ENCODE measurements at places on chromosomes 3 and 15. TPM values are rescaled to one million over a fixed set of nuclear protein-coding genes. Genes with fewer than 3 reads are reported as not detected.

- H3K36me3 ChIP-seq: no peaks in the 10 kb centered on the region
- no peak overlapping the region for H3K4me3 ChIP-seq
- no peaks in the 10 kb centered on the region for H3K27me3 ChIP-seq
- H3K4me1 ChIP-seq: peaks cover 30% of the 10 kb centered on the region
- no peak for DNase-seq
- no peak overlapping the region for H3K27ac ChIP-seq
Measured at GRCh38 chr15:64604319-64604718, 143.9 kb downstream of the ZNF609 start.

- no peaks in the 10 kb centered on the region for H3K4me1 ChIP-seq
- no peak overlapping the region for H3K4me3 ChIP-seq
- H3K27me3 ChIP-seq: peaks cover 14% of the 10 kb centered on the region
Measured at GRCh38 chr3:17088602-17089313, 204.0 kb downstream of the PLCL2 start.

DNA sequence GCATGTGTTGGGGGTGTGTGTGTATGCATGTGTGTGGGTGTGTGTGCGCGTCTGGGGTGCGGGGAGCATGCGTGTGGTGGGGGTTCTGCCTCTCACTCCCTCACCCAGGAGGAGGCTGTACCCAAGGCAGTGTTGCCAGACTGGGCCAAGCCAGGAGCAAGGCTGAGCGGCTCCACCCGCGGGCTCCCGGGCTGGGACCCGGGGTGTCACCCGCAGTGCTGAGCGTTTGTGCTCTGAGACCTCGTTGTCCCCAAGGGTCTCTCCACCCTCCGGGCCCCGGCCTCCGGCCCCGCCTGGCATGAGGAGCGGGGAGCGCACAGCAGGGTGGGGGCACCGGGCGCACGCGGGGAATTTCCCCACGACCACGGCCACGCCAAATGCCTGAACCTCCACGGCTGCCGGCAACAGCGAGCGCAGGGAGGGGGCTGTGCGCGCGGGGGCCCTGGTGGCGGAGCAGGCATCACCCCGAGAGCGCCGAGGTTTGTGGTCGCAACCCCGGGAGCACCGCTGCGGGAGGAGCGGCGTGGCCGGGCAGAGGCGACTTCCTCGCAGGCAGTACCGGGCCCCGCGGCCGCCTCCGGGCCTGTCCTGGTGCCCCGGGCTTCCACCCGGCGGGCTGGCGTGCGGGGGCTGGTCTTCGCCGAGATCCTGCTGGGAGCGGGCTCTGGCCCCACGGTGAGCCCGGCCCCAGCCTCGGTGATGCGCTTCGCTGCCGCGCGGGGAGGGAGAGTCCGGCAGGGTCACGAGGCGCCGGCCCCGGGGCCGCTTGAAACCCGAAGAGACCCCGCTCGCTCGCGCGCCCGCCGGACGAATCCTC, 7.4 kb upstream of the OCA2 start:
- no peak overlapping the region for H3K27ac ChIP-seq
- H3K4me3 ChIP-seq: peak overlapping the region; percentile 30
- DNase-seq: no peak
- H3K36me3 ChIP-seq: peaks cover 2% of the 10 kb centered on the region
- peaks cover 8% of the 10 kb centered on the region for H3K27me3 ChIP-seq

DNA sequence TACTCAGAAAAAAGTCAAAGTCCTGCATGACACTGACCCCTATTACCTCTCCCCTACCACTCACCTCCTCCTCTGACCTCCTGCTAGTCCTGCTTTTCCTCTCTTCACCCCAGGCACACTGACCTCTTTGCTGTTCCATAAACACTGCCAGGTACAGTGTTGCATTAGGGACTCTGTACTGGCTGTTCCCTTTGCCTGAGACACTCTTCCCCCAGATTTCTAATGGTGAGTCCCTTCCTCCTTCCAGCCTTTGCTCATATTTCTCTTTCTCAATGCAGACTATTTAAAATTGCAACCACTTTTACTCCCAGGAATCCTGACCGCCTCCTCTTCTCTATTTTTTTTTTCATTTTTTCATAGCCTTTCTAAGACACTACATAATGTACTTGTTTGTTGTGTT, 36.3 kb upstream of the UBE2E2 start:
- H3K27me3 ChIP-seq: no peaks in the 10 kb centered on the region
- H3K4me1 ChIP-seq: no peaks in the 10 kb centered on the region
- H3K36me3 ChIP-seq: no peaks in the 10 kb centered on the region
- DNase-seq: no peak
- H3K27ac ChIP-seq: no peak overlapping the region

- no peaks in the 10 kb centered on the region for H3K4me1 ChIP-seq
- no peaks in the 10 kb centered on the region for H3K27me3 ChIP-seq
- no peak overlapping the region for H3K4me3 ChIP-seq
Measured at GRCh38 chr3:146390006-146390772, 79.2 kb downstream of the PLSCR2 start.

- no peaks in the 10 kb centered on the region for H3K36me3 ChIP-seq
- peaks cover 12% of the 10 kb centered on the region for H3K4me1 ChIP-seq
- no peak overlapping the region for H3K4me3 ChIP-seq
Measured at GRCh38 chr15:48721061-48721810, 75.7 kb upstream of the FBN1 start.

DNA sequence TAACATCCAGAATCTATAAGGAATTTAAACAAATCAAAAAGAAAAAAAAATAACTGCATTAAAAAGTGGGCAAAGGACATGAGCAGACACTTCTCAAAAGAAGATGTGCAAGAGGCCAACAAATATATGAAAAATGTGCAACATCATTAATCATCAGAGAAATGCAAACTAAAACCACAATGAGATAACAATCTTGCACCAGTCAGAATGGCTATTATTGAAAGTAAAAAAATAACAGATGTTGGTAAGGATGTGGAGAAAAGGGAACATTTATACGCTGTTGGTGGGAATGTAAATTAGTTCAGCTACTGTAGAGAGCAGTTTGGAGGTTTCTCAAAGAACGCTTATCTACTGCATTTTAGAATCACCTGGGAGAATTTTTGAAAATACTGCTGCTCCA, 186.1 kb downstream of the OTOL1 start:
- H3K27me3 ChIP-seq: no peaks in the 10 kb centered on the region
- no peak for DNase-seq
- H3K4me1 ChIP-seq: no peaks in the 10 kb centered on the region

DNA sequence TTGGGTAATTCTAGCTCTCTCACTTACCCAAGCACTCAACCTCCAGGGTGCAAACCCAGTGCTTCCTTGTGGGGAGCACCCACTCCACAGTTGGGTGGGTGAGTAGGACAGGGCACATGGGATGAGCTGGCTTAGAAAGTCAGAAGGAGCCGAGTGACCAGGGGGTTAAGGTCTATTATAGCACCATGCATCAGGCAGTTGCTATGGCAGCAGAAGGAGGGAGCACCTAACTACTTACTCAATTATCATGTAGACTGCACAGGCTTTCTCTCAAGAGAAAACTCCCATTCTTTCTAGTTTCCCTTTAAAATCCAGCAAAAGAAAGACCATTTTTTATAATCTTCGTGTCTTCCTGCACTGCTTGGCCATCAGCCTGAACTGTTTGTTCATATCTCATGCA, 163.0 kb downstream of the OCA2 start:
- DNase-seq: no peak
- no peak overlapping the region for H3K4me3 ChIP-seq
- no peaks in the 10 kb centered on the region for H3K36me3 ChIP-seq
- H3K27me3 ChIP-seq: no peaks in the 10 kb centered on the region

DNA sequence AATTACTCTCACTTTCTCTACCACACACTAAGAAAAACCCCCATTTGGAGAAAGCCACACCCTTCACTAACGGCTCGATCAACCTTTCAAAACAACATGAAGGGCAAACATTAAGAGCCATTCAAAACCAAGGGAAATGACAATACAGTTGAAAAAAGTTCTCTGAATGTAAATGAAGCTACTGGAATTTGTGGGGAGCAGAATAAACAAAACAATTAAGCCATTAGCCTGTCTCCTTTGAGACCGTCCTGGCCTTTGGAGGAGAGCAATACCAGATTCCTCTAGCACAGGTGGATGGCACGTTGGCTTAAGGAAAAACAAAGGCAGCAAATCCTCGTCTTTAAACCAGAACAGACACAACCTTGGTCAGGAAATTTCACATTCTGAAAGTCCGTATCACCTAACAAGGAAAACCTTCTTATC, 18.7 kb downstream of the MYO1E start:
- H3K4me3 ChIP-seq: no peak overlapping the region
- H3K4me1 ChIP-seq: no peaks in the 10 kb centered on the region
- H3K36me3 ChIP-seq: peaks cover 2% of the 10 kb centered on the region
- H3K27ac ChIP-seq: no peak overlapping the region

GRCh38 chr15:67067930-67068551, 2.6 kb downstream of the SMAD3 start:
- H3K27ac ChIP-seq: peak overlapping the region; percentile 35
- peaks cover 6% of the 10 kb centered on the region for H3K36me3 ChIP-seq

DNA sequence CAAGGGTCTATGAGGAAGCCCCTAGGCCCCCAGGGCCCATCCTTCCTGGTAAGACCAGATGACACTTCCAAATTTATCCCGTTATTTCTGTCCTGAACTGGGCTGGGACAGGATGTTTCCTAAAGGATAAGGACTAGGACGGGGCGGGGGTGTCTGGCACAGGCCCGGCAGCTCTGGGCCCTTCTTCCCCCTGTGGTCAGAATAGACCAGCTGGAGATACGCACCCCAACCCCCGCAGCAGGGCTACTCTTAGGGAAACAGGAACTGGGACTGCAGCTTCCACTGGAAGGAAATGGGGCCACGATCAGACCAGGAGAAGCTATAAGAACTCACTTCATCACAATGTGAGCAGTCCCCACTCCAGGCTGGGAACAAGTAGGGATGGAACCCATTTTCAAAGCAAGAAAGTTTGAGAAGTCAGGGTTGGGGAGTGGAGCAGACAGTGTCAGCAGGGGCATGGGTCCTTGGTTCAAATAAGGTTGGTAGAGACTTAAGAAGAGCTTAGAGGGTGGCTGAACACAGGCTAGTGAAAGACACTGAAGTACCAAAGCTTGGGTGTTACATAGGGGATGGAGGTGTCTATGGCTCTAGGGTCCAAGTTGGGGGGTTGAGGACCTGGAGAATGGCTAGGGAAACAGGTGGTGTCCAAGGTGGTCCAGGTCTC, 1.1 kb downstream of the NCKIPSD start:
- no peak overlapping the region for H3K27ac ChIP-seq
- peaks cover 26% of the 10 kb centered on the region for H3K4me1 ChIP-seq
- DNase-seq: no peak
- peaks cover 62% of the 10 kb centered on the region for H3K36me3 ChIP-seq
- no peaks in the 10 kb centered on the region for H3K27me3 ChIP-seq
- peak overlapping the region; percentile 97 for H3K4me3 ChIP-seq

- no peaks in the 10 kb centered on the region for H3K4me1 ChIP-seq
- DNase-seq: no peak
Measured at GRCh38 chr3:60330107-60330506, 921.1 kb downstream of the FHIT start.

GRCh38 chr3:133989936-133990702, 39.6 kb downstream of the SLCO2A1 start:
- no peak overlapping the region for H3K4me3 ChIP-seq
- no peak overlapping the region for H3K27ac ChIP-seq
- no peaks in the 10 kb centered on the region for H3K36me3 ChIP-seq

DNA sequence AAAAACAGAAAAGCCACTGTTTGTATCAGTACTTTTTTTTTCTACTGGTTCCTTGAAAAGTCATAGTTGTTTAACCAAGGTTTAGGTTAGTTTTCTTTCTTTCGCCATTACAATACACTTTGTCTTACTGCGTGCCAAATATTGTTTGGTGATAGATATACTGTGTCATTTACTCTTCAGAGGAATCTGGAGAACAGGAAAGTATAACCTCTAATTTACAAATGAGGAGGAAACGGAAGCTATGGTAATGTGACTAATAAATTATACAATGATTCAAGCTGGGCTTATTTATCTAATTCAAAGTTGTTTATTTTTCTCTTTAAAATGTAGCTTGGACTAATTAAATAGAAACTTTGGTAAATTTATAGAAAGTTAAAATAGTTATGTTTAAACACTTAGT, 96.2 kb upstream of the ROBO2 start:
- no peak overlapping the region for H3K4me3 ChIP-seq
- no peak overlapping the region for H3K27ac ChIP-seq
- DNase-seq: no peak

DNA sequence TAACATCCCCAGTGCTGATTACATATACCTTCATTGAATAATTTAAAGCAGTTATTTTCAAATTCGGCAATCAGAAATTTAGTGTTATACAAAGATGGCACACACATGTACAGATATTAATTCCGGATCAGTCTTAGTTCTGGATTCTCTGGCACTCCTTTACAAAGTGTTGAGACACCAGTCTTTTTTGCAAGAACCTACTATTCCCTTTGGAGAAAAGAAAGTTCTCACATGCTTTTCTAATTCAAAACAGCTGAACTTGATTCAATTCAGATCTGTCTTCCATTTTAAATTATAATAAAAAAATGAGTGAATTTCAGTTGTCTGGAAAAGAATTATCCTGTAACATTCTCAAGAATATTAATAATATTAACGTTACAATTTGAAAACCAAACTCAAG, 20.4 kb downstream of the CCDC191 start:
- H3K36me3 ChIP-seq: no peaks in the 10 kb centered on the region
- H3K4me1 ChIP-seq: no peaks in the 10 kb centered on the region
- H3K27ac ChIP-seq: no peak overlapping the region
- no peaks in the 10 kb centered on the region for H3K27me3 ChIP-seq
- no peak overlapping the region for H3K4me3 ChIP-seq

DNA sequence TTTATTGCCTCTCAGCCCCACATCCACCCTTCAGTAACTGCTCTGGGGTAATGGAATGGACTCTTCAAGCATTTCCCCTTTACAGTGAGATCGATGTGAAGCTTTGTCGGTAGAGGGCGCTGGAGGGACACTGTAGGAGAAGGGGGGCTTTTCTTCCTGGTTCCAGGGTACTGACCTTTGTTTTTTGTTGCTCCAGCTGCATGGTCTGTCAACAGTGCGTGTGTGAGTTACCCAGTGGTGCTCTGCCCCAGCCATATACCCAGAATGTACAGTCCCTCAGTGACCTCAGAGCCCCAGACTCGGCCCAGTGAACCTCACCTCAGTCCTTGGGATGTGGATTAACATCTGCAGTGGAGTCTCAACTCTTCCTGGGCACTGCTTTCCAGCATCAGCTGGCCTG, 180.3 kb upstream of the TSC22D2 start:
- H3K27ac ChIP-seq: no peak overlapping the region
- H3K4me1 ChIP-seq: no peaks in the 10 kb centered on the region
- H3K36me3 ChIP-seq: no peaks in the 10 kb centered on the region
- peaks cover 14% of the 10 kb centered on the region for H3K27me3 ChIP-seq
- peak; percentile 62 for DNase-seq

GRCh38 chr15:66715181-66715624, 13.2 kb downstream of the SMAD6 start:
- peaks cover 20% of the 10 kb centered on the region for H3K4me1 ChIP-seq
- peak; percentile 58 for DNase-seq
- no peak overlapping the region for H3K4me3 ChIP-seq
- H3K27me3 ChIP-seq: no peaks in the 10 kb centered on the region

The ATXN7 gene
- 5.4 TPM for total RNA-seq

The CLSTN2 gene
- total RNA-seq: not detected

The CHAC1 gene
- total RNA-seq: not detected

The NEK11 gene
- 2.2 TPM for total RNA-seq

The EPHA3 gene
- total RNA-seq: not detected

The BOC gene
- not detected for total RNA-seq

The TMEM207 gene
- not detected for total RNA-seq

The ATP13A5 gene
- not detected for total RNA-seq

Data from HepG2 (cell line).